ENCODE measurements at places on chromosomes 16 and 17. TPM values are rescaled to one million over a fixed set of nuclear protein-coding genes. Genes with fewer than 3 reads are reported as not detected.

The HIC1 gene
- 1.7 TPM for polyA plus RNA-seq

The GPR142 gene
- polyA plus RNA-seq, result not detected

The LGALS9B gene
- polyA plus RNA-seq, result not detected

The CD300LB gene
- not detected for polyA plus RNA-seq

The NTN1 gene
- polyA plus RNA-seq, result 18.1 TPM

The SLFN14 gene
- polyA plus RNA-seq, result not detected

The MYH13 gene
- polyA plus RNA-seq, result 0.05 TPM

The IRX5 gene
- polyA plus RNA-seq, result 0.14 TPM

The CHTF18 gene
- 31.2 TPM for polyA plus RNA-seq

The MPV17L gene
- polyA plus RNA-seq, result 0.10 TPM

The SDR42E2 gene
- not detected for polyA plus RNA-seq

The FOXN1 gene
- not detected for polyA plus RNA-seq

The CNTNAP1 gene
- polyA plus RNA-seq, result 21.9 TPM

The WNK4 gene
- 0.10 TPM for polyA plus RNA-seq

The UNC13D gene
- 1.2 TPM for polyA plus RNA-seq

The CTRB1 gene
- polyA plus RNA-seq, result not detected

The C17orf50 gene
- polyA plus RNA-seq, result not detected

The KIAA0513 gene
- polyA plus RNA-seq, result 24.9 TPM

The BRIP1 gene
- polyA plus RNA-seq, result 0.47 TPM

The KRT39 gene
- polyA plus RNA-seq, result not detected

The UBE2Z gene
- 53.3 TPM for polyA plus RNA-seq

The TMEM204 gene
- polyA plus RNA-seq, result not detected

The SKA2 gene
- polyA plus RNA-seq, result 236 TPM

The RCVRN gene
- polyA plus RNA-seq, result 1.1 TPM

The TVP23B gene
- polyA plus RNA-seq, result 62.4 TPM

The KRTAP4-5 gene
- polyA plus RNA-seq, result not detected

The CPNE2 gene
- polyA plus RNA-seq, result 18.6 TPM

The TACO1 gene
- 15.8 TPM for polyA plus RNA-seq

The CACNA1H gene
- 35.7 TPM for polyA plus RNA-seq

The DCAKD gene
- polyA plus RNA-seq, result 68.5 TPM

The GJC1 gene
- 8.0 TPM for polyA plus RNA-seq

The GAS2L2 gene
- polyA plus RNA-seq, result 1.2 TPM

The CA7 gene
- not detected for polyA plus RNA-seq

The TIMM22 gene
- polyA plus RNA-seq, result 16.7 TPM

The SYT17 gene
- polyA plus RNA-seq, result 3.0 TPM

The TNK1 gene
- polyA plus RNA-seq, result 1.5 TPM

The DYNLL2 gene
- polyA plus RNA-seq, result 72.0 TPM

The HYDIN gene
- polyA plus RNA-seq, result 2.2 TPM

The PLD2 gene
- 3.9 TPM for polyA plus RNA-seq

The MKS1 gene
- 42.1 TPM for polyA plus RNA-seq

The KRT33B gene
- polyA plus RNA-seq, result not detected

The HID1 gene
- 26.6 TPM for polyA plus RNA-seq

The KRT12 gene
- not detected for polyA plus RNA-seq

The ITGAD gene
- polyA plus RNA-seq, result not detected

The LRRC46 gene
- polyA plus RNA-seq, result 0.12 TPM

The ITGAX gene
- not detected for polyA plus RNA-seq

The GCGR gene
- polyA plus RNA-seq, result not detected

The KRTAP3-1 gene
- polyA plus RNA-seq, result not detected

The MTHFSD gene
- 25.0 TPM for polyA plus RNA-seq

The CDC27 gene
- polyA plus RNA-seq, result 47.5 TPM

Data from neural cell (in vitro differentiated cells).